ENCODE measurements at places on chromosomes 6 and 20.

DNA sequence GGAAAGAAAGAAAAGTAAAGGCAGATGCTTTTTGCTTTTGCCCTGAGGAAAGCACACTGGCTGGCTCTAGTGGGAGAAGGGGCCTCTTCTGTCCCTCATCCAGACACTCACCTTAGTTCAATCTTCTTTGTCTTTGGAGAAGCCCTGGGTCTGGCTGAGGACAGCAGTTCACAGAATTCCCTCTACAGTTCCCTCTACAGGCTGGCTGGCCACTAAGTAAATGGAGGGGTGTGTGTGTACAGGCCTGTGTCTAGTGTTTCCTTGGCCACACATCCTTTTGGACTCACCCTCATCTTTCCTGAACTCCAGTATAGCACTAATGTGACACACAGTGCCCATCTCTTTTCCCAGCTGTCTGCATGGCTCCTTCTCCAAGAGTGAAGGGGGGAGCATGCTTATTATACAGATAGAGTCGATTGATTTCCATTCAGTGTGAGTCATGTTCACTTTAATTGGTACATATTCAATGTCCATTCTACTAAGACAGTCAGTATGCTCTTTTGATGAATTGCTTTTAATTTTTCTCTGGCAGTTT lies 26.0 kb upstream of the CLVS2 start:
- no peak for DNase-seq

GRCh38 chr6:147438758-147439528 lies 69.5 kb upstream of the SAMD5 start:
- DNase-seq, result no peak

DNA sequence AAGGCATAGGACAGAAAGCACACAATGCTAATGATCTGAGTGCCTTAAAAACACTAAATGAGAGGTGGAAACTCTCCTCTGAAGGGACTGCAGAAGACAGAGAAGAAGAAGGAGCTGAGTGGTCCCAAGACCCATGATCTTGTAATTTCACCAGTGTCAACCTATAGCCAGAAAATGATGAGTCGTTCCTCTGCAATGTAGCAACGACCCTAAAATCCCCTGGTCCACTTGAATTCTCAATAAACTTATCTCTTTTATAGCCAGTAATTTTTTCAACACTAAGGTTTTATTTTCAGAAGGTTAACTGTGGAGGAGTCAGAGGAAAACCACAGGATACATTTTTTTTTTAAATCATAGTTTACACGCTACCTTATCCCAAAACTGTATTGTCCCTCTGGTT lies 490.6 kb upstream of the MARCKS start:
- DNase-seq, result no peak

GRCh38 chr6:89372506-89372901 lies 20.0 kb upstream of the UBE2J1 start:
- DNase-seq, result no peak

DNA sequence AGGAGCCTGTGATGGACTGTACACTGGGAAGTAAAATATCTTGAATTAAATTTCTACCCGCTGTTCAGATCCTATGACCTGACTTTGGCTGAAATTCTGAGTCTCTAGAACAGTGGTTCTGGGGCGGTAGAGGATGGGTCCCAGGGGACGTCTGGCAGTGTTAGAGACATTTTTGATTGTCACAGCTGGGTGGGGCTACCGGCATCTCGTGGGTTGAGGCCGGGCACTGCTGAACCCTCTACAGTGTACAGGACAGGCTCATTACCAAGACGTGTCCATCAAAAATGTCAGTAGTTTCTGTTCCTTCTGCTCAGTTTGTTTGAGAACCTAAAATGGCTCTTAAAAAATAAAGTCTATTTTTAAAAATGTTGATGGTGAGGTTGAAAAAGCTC lies 11.5 kb upstream of the RPS6KA2 start:
- DNase-seq, result no peak

- no peak for DNase-seq
These were observed 150.8 kb downstream of the COL21A1 start for GRCh38 chr6:56096541-56096940.

DNA sequence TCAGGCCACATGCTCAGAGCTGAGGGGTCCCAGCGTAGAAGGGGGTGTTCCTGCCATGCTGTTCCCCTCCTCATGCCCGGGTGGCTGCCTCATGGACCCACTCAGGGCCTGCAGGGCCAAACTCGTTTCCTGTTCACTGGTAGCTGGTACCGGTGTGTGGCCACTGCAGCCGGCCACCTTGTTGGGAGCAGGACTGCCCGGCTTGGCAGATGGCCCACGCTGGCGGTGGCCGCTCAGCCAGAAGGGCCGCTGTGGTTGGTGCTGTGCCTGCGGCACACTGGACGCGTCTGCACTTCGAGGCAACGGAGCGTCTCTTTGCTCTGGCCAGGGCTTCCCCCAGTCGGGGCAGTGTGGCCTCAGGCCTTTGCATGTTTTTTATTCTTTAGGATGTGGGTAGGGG lies 10.0 kb upstream of the COL20A1 start:
- no peak for DNase-seq

DNA sequence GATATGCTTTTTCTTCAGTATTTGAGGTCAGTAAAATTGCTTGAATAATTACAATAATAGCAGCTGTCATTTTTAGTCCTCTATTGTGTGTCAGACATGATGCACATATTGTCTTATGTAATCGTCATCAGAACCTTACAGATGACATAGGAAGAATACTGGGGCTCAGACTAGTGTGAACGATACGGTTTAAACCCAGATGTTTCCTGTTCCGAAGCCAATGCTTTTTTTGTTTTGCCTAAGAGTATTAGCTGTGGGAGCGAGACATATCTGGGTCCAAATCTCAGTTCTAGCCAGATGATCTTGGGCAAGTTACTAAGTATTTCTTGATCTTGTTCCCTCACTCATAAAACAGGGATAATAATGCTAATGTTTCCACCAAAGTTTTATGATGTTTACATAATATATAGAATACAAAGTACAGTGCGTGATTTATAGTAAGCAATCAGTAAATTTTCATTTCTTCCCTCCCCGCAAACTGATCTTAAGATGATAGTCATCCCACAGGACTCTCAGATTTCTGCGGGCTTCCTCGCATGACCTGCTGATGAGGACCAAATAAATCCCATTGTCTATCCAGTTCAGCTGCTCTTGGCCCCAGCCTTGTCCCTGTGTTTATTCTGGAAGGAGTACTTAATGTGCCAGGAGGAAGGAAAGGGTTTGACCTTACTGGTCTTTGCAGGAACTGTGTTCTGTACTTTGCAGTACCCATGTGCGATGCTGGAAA lies 98.2 kb downstream of the CAP2 start:
- DNase-seq, result no peak

All from progenitor cell of endocrine pancreas (in vitro differentiated cells).